NCI-H2081 treated with DMSO at 0.1 percent for 48 hours (cell line): ENCODE measurements at places on chromosomes 4 and X.

DNA sequence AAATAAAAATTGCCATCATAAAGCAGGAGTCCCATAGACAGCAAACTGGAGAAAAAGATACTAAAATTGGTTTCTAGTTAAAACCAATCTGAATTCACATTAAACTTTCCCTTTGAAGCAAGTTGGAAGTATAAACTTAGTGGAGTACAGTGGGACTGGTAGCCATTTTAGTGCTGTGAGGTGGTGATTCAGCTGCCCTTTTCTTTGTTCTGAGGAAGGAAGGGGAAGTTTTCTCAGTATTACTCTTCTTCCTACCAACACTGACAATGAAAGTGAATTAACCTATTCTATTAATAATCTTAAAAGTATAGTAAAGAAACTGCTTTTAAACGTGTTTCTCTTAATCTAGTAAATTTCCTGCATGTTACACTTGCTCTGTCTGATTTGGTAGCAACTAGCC, 36.7 kb downstream of the SLC9A6 start:
- no peak for DNase-seq

DNA sequence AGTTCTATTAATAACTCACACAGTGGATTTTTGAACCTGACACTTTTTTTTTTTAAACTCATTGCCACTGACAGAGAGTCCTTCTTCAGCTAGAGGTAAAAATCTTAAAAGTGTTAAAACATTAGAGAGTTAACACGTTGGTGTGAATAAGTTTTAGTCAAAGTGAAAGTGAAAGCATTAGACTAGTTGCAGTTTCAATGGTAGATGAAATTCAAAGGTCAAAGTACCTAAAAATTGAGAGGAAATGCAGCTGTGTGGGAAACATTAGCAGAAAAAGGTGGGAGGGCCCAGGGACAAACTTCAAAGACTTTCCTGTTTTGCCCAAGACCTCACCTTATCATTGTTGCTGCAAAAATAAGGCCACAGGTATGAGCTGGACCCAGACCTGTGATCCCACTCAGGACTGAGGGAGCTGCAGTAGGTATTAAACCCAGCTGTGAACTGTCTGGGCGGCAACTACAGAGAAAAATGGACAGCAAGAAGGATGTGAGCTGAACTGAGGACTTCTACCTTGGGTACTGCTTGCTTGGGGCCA, 17.6 kb upstream of the GABRA4 start:
- DNase-seq = no peak

DNA sequence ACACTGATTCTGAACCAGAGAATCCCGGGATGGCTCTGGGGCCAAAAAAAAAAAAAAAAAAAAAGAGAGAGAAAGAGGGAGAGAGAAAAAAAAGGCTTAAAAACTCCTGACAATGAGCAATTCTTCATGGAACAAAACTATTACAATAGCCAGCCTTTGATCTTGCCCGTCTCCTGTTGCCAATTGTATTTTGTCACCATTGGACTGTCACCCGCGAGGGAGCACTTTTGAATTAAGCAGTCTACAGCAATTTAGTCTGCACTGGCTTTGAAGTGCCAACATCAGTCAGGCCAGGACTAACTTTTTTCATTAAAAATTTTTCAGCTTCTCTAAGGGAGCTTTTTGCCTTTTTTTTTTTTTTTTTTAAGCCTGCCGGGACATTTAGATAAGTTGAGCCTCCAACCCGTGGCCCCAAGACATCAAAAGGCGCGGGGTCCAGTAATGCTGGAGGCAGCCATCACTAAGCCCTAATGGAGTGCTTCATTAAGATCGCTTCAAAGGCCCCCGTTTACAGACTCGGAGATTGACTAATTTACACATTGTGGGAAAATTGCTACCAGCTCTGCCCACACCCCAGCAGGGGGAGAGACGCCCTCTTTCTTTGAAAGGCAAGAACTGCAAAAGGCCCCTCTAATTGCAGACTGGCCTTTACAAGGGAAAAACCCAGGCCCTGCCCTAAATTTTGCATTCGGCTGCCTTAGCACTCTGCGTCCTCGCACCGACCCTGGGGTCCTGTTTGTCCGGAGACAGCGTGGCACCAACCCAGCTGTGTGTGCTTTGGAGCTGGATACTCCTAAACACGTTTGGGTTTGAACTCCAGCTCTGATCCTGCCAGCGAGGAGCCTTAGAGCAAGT, 98.1 kb upstream of the MSX1 start:
- DNase-seq = no peak

GRCh38 chrX:18575744-18576143, 96.2 kb downstream of the RS1 start:
- no peak for DNase-seq

GRCh38 chr4:26709246-26709645, 125.4 kb downstream of the TBC1D19 start:
- no peak for DNase-seq

- no peak for DNase-seq
Observed at GRCh38 chr4:165319030-165319429, 8.4 kb upstream of the MSMO1 start.

DNA sequence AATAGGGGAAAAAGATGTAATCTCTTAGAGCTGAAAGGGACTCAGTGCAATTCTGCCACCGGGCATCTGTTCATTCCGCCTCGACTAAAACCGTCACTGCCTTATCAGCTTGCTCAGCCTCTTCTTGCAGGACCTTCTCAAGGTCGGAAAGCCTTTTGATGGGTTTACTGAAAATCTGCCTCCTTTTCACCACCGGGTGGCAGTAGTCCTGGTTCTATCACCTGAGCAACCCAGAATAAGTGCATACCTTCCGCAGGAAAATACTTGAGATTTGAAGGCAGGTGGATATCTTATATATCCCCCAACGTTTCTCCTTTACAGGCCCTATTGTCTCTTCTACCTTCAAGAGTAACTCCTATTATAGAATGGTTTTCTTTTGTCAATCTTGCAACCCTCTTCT, 103.4 kb upstream of the PAK3 start:
- DNase-seq = no peak

DNA sequence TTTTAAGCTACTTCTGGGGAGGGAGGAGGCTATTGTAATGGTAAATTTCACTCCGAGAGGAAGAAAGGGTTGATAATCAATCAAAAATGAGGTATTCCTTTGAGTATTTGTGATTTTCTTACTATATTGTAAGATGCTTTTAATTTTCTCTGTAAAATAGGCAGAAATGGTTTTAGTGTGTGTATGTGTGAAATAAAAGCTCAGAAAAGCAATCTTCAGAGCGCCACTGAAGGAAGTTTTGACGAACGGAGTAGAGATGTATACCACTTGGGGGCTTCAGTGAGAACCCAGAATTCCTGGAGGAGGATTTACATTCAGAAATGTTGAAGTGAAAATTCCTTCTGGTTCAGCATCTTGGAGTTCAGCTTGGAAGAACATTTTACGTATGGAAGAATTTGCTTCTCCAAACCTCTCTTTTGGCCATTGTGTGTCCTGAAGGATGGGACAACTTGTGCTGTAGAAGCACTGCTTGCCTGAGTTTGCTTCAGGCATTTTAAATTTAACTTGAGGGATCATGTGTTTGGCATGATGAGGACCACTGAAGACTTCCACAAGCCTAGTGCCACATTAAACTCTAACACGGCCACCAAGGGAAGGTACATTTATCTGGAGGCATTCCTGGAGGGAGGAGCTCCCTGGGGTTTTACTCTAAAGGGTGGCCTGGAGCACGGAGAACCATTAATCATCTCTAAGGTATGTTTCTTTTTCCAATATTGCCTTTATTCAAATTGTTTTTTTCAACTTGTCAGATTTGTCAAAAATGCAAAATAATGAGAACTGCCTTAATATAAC, 695 bp downstream of the SHROOM3 start:
- no peak for DNase-seq

- no peak for DNase-seq
Observed at GRCh38 chr4:150384249-150384648, 197.7 kb upstream of the MAB21L2 start.

DNA sequence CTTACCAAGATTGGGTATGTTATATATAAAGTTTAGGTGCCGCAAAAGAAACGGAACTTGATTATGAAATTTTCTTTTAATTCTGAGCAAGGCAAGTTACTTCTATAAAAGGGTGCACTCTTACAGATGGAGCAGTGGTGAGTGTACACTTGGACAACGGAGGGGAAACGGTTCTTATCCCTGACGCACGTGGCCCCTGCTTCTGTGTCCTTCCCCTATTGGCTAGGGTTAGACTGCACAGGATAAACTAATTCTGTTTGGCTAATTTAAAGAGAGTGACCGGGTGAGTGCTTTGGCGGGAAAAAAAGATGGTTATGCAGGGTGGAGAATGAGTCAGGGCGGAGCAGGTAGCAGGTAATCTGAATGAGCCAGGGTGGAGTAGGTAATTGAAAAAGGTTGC, 149.5 kb downstream of the GC start:
- DNase-seq = no peak

- no peak for DNase-seq
Observed at GRCh38 chrX:88437563-88437962, 309.5 kb upstream of the CPXCR1 start.

DNA sequence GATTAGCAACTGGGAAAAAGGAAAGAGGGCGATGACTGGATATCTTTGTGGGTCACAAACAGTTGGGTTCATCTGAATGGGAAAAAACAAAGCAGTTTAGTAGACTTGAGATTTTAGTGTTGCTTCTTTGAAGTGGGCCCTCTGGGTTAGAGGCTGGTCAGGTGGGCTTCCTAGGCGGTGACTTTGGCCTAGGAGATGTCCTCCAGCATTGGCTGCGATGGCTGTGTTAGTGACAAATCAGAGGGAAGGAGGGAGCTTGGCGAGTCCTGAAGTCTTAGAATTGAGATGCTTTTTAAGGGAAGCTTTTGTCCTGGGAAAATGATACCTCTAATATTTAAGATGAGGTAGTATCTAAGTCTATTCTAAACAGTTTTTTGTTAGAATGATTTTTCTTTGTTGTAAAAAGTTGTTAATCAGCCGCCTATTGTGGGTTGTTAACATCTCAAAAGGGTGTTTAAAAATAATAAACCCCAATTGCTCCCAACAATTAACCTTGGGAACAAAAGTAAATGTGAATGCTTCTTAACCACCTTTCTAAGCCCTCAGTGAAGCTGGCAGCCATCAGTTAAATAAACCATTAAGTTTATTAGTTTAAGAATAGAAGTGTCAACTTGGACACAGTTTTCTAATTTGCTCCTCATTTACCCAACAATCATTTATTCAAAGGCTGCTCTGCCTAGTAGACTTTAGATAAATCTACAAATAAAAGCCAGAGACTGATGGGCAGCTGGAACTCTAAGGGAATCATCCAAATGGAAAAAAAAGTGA, 31.7 kb downstream of the DLG3 start:
- no peak for DNase-seq

DNA sequence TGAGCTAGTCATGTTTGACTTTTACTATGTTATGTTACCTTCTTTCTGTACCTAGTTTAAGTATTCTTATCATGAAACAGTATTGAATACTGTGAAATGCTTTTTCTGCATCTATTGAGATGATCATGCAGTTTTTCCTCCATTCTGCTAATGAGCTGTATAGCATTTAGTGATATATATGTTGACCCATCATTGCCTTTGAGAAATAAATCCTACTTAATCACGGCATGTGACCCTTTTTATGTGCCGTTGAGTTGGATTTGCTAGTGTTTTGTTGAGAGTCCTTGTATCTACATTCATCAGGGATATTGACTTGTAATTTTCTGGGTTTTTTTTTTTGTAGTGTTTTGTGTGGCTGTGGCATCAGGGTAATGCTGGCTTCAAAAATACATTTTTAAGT, 537.7 kb upstream of the AADAT start:
- DNase-seq = no peak

GRCh38 chr4:164948975-164949374, 28.5 kb downstream of the TRIM61 start:
- no peak for DNase-seq

GRCh38 chrX:130884627-130885026, 18.4 kb downstream of the ENOX2 start:
- DNase-seq = no peak

GRCh38 chr4:15784959-15785634, 7.0 kb downstream of the CD38 start:
- no peak for DNase-seq

GRCh38 chr4:21780148-21780547, 168.4 kb downstream of the KCNIP4 start:
- DNase-seq = no peak

- no peak for DNase-seq
Observed at GRCh38 chrX:115192244-115192700, 3.1 kb downstream of the RBMXL3 start.

GRCh38 chr4:105677709-105678108, 30.8 kb downstream of the INTS12 start:
- DNase-seq = no peak

GRCh38 chr4:67935888-67936287, 27.4 kb downstream of the TMPRSS11A start:
- no peak for DNase-seq
